ENCODE measurements at places on chromosomes 5 and 9.
A peak's percentile ranks its signal among the peaks of the same experiment; 100 is the strongest.

DNA sequence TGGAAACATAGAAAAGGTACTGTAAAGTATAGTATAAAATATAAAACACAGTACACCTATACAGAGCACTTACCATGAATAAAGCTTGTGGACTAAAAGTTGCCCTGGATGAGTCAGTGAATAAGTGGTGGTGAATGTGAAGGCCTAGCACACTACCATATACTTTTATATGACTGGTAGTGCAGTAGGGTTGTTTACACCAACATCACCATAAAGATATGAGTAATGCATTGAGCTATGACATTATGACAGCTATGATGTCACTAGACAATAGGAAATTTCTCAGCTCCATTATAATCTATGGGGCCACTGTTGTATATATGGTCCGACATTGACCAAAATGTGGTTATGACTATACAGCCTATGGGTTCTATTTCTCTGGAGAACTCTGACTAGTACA, 291.8 kb upstream of the ACTBL2 start:
- DNase-seq, result no peak

DNA sequence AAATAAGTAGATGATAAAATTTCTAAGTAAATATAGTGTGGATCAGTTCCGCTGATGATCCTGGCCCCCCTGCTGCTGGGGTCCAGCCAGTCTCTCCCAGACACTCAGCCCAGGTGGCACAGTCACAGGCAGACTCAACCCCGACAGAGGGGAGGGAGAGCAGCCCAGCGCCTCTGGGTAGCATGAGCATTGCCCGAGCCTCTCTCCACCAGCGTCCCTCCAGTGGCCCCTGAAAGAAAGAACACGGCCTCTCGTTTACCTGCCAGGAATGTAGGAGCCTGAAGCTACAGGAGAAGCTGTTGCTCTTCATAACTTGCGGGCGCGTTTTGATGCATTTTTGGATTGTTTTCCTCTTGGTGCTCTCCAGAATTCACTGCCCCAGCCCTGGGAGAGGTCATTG, 68.8 kb upstream of the ICE1 start:
- no peak for DNase-seq

DNA sequence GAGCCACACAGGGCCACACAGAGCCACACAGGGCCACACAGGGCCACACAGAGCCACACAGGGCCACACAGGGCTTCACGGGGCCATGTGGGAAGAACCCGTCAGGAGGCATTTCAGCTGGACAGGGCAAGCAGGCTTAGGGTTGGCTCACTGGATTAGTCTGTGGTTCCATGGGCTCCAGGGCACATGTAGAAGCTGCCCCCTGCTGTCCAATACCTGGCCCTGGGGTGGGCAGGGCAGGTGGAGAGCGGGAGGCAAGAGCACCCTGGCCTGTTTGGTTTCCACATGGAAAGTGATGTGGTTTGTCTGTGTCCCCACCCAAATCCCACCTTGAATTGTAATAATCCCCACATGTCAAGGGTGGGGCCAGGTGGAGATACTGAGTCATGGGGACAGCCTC, 16.4 kb upstream of the LPCAT1 start:
- no peak for DNase-seq

DNA sequence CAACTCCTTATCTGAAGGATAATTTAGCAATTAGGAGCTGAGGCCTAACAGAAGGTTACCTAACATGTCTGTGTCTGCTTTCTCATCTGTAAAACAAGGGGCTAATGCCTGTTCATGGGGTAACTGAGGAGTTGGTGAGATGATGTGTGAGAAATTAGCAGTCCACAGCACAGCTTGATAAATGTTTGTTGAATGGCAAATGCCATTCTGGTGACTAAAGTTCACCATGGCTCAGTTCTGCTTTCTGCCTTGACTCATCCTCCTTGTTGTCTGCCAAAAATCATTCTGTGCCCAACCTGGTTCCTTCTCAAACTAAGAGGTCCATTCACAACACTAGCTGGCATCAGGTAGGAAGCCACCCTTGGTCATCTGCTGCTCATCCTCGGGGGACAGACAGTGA, 552.0 kb upstream of the KLF4 start:
- DNase-seq, result no peak

GRCh38 chr5:181204113-181204825, 727 bp downstream of the TRIM7 start:
- no peak for DNase-seq

GRCh38 chr9:85040821-85041465, 371.4 kb downstream of the NTRK2 start:
- peak; percentile 2 for DNase-seq

DNA sequence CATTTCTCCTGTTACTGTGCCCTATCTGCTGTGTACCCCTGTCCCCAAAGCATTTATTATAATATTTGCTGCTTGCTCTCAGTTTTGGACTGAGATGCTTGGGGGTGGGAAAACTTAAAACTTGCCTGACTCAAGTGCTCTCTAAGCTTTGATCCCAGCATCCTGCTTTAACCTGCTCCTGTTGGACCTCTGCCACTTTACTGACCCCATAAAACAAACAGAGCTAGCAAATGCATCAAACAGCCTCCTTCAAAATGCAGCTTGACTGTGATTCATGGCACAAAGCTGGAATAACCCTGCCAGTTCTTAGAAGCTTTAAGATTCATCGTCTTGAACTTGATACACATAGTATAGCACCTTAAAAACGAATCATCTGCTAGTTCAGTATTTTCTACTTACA, 212.5 kb downstream of the DEPDC1B start:
- DNase-seq, result no peak

DNA sequence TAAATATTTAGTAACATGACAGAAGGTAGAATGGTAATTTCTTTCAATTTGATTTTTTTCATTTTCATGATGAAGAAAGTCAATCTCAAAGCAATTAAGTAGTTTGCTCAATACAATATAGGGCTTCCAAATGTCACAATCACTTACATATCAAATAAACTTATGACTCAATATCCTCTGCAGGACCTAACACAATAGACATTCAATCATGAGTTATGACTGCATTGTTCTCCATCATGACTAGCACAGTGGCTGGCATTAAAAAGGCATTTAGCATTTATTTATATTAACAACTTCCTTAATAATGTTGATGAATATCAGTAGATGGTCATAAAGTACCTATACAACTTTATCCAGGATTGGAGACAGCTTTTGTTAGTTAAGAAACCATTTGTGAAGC, 1499.6 kb downstream of the EFNA5 start:
- no peak for DNase-seq

DNA sequence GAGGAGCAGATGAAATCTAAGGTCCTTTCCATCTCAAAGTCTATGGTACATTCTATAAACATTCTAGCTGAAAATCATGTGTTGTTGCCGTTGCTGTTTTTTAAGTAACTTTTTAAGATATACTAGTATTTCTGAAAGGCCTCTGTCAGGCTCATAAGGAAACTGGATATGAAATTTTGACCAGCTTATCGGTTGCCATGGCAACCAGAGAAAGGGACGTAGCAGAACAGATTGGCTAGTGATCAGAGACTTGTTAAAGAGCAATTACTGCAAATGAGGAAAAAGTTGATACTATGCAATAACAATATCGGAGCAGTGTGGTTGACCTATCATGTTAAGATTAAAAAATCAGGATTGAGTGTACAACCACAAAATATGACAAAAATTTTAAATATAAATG, 57.0 kb upstream of the RNF180 start:
- DNase-seq, result no peak

DNA sequence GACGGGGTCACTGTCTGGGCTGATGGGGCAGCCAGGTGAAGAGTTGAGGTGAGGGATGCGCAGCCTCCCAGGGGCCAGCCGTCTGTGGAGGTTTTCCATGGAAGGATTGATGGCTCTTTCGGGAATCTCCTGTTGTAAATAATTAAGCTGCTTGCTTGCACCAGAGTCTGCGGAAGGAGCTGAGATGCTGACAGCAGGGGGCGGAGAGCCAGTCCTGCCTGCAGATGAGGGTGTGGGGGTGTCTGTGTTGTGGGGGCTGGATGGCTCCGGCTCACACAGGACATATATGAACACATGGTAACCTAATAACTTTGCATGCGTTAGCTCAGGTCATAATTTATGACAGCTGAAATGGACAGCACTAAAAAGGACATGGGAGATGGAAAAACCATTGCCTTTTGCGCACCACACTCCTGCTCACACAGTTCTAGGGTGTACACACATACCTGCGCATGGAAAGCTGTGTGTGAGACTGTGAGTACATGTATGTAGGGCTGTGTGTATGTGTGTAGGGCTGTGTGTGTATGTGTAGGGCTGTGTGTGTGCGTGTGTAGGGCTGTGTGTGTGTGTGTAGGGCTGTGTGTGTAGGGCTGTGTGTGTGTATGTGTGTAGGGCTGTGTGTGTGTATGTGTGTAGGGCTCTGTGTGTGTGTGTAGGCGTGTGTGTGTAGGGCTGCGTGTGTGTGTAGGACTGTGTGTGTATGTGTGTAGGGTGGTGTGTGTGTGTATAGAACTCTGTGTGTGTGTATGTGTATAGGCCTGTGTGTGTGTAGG, 36.8 kb upstream of the SEMA4D start:
- DNase-seq, result no peak

GRCh38 chr5:54761213-54761701, 224.1 kb downstream of the ESM1 start:
- DNase-seq, result no peak
